Prostate gland (tissue), 2 donors: ENCODE measurements at places on chromosomes 2 and 18.

DNA sequence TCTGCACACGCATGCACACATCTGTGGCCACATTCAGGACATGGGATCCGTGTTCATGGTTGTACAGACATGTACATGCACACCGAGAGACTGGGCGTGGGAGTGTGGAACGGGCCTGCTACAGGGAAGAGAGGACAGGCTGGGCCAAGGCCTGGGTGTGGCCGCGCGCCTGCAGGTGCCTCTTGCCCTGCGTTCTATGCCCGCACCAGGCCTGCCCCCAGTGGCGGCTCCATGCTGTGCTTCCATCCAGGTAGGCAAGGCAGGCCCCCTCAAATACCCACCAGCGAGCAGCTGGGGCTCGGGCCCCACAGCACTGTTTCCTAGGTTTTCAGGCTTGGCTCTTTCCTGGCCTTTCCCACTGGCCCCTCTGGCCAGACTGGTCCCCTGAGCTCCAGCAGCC lies 15.5 kb upstream of the PTMA start:
- DNase-seq = no peak

- peak; percentile 20 for DNase-seq
Measured at GRCh38 chr2:200278694-200279316, 27.7 kb upstream of the SPATS2L start.

DNA sequence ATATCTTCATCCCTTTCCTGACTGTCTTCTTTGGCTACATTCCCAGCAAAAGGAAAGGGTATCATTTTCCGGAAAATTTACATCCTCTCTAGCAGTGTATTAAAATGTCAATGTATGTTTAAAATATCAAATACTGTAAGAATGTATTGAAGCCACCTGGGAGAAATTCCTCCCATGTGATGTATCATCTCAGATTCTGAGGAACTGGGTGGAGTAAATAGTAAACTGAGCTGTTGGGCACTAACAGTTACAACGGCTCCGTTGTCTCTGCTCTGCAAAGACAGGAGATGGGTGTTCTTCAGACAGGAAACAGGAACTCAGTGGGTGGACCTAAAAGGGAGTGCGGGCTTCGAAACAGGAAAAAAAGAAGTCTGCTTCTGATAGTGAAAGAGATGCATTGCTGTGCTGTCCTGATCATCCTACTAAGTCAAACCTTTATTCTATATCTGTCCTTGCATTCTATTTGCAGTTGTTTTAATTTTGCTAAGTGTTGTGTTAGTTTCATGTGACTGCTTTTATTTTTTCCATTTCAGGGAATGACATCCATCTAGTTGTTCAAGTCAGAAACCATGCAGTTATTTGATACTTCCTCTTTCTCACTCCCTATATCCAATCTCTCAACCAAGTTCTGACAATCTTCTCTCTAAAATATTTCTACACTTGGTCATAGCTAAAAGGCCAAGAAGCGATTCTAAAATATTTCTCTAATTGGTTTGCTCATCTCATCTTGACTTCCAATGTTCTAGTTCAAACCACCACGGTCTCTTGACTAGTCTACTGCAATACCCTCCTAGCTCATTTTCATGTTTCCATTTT lies 19.4 kb downstream of the DOK1 start:
- no peak for DNase-seq

GRCh38 chr18:79874553-79875530 lies 76.6 kb downstream of the SLC66A2 start:
- DNase-seq = no peak

DNA sequence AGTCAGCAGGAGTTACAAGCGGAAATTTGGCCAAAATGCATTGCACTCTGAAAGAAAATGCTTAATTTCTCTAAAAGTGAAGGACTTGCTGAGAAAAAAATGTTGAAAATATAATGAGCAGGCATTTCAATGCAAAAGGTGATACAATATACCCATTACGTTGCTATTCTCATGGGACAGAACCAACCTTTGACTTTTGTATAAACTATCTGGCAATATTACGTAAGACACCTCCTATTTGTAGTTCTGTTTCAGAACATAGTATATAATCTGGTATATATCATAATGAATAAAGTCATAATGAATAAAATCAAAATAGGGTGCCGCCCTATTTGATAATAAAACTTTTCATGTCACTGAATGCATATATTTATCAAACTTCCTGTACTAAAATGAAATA lies 286.2 kb upstream of the SESTD1 start:
- no peak for DNase-seq

GRCh38 chr2:59594671-59595222 lies 958.7 kb downstream of the BCL11A start:
- no peak for DNase-seq

GRCh38 chr2:48120112-48120511 lies 213.8 kb upstream of the FBXO11 start:
- DNase-seq = no peak

GRCh38 chr2:217158928-217159327 lies 299.1 kb upstream of the TNP1 start:
- no peak for DNase-seq

DNA sequence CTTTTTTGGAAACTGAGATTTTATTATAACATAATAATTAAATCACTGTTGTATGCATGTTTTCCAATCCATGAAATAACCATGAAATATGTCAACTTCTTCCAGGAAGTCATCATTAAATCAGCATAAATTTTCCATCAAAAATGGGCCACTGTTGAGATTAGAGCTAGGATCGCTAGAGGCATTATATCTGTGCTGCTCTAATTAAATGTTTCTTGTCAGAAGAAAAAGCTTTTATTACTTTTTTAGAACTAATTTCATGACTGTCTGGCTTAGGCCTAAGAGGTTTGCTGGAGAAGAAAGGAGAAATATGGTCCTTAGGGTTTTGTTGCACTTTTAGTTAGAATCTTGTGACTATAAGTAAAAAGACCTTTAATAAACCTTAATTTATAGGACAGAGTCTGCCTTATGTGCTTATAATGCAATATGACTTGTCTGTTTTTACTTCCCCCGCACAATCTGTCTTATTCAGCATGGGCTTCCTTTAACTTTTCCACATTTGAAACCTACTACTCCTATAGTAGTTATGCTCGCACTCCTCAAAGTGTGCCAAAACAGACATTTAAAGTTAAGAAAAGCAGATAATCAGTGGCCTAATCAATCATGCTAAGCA lies 363.4 kb upstream of the GCFC2 start:
- no peak for DNase-seq

- DNase-seq = no peak
Measured at GRCh38 chr18:79852561-79853302, 55.0 kb downstream of the KCNG2 start.

- DNase-seq = no peak
Measured at GRCh38 chr2:48173141-48173540, 266.8 kb upstream of the FBXO11 start.

DNA sequence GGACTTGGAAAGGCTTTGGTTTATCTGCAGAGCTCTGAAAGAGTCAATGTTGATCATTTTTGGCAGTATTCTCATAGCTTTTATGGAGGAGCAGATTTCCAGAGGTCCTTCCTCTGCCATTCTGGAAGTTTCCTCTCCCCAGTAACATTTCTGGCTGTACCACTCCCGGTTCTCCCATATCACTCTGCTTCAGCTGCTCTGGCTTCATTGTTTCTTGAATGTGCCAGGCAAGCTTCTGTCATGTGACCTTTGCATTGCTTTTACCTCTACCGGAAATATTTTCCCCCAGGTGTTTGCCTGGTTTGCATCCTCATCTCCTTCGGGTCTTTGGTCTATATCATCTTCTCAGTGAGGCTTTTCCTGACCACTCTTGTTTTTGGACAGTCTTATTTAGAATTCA lies 12.4 kb downstream of the PCYOX1 start:
- DNase-seq = no peak

GRCh38 chr2:117603567-117603966 lies 210.9 kb upstream of the DDX18 start:
- no peak for DNase-seq

DNA sequence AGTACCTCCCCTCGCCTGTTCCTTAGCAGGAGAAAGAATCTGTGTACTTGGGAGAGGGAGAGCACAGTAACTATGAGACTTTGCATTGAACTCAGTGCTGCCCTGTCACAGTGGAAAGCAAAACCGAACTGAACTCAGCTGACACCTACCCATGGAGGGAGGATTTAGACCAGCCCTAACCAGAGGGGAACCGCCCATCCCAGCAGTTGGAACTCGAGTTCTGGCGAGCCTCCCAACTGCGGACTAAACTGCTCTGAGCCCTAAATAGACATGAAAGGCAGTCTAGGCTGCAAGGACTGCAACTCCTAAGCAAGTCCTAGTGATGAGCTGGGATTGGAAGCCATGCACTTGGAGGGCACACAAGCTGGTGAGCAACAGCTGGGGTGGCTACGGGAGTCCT lies 110.4 kb downstream of the GRB14 start:
- DNase-seq = no peak

- no peak for DNase-seq
Measured at GRCh38 chr2:9311488-9311887, 104.9 kb downstream of the ASAP2 start.

- DNase-seq = peak; percentile 68
Measured at GRCh38 chr2:24083567-24084385, 858 bp downstream of the TP53I3 start.

- no peak for DNase-seq
Measured at GRCh38 chr2:173048522-173048896, 27.1 kb upstream of the MAP3K20 start.

DNA sequence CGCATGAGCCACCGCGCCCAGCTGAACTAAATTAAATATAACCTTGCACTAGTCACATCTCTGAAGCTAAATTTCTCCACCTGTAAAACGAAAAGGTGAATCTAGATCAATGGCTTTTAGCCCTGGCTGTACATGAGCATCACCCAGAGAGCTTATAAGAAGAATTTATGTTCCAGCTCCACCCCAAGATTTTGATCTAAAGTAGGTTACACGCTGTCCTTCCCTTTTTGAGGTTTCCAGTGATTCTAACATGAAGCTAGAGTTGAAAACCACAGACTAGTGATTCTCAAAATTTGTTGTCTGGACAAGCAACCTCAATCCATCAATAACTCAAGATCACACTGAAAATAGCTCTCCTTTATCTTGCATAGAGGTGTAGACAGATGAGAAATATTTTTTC lies 208.8 kb upstream of the CRIM1 start:
- DNase-seq = no peak

GRCh38 chr2:70686577-70687460 lies 81.2 kb downstream of the ADD2 start:
- no peak for DNase-seq

- no peak for DNase-seq
Measured at GRCh38 chr2:142742371-142743214, 134.9 kb upstream of the KYNU start.

DNA sequence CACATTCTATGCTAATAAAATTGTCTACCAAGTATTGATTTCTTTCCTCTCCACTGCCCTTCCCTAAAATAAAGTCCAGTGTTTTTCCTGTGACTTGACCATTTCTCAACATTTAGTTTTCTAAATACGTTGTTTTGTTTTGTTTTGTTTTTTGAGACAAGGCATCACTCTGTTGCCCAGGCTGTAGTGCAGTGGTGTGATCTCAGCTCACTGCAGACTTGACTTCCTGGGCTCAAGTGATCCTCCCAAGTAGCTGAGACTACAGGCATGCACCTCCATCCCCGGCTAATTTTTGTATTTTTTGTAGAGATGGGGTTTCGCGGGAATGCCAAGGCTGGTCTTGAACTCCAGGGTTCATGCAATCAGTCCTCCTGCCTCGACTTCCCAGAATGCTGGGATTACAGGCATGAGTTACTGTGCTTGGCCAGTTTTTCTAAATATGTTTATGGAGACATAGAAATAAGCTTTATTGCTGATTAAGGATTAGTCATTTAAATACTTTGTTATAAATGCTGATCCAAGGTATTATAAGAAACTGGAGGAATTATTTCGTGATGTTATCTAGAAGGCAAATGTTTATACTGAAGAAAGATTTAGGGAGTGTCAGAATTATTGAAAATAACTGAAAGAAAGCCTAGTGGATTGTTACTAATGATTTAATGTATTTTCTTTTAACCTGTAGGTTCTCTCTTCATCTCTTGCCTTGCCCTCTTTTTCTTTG lies 5.7 kb upstream of the HTR2B start:
- DNase-seq = no peak

- DNase-seq = no peak
Measured at GRCh38 chr18:9094307-9095226, 7.9 kb upstream of the NDUFV2 start.

GRCh38 chr18:10100941-10101701 lies 187.3 kb downstream of the VAPA start:
- DNase-seq = no peak

- peak; percentile 95 for DNase-seq
Measured at GRCh38 chr2:86194751-86195054, 559 bp downstream of the IMMT start.

- DNase-seq = no peak
Measured at GRCh38 chr2:16442971-16443370, 222.7 kb downstream of the CYRIA start.

GRCh38 chr2:23850564-23851256 lies 76.2 kb downstream of the ATAD2B start:
- DNase-seq = no peak

DNA sequence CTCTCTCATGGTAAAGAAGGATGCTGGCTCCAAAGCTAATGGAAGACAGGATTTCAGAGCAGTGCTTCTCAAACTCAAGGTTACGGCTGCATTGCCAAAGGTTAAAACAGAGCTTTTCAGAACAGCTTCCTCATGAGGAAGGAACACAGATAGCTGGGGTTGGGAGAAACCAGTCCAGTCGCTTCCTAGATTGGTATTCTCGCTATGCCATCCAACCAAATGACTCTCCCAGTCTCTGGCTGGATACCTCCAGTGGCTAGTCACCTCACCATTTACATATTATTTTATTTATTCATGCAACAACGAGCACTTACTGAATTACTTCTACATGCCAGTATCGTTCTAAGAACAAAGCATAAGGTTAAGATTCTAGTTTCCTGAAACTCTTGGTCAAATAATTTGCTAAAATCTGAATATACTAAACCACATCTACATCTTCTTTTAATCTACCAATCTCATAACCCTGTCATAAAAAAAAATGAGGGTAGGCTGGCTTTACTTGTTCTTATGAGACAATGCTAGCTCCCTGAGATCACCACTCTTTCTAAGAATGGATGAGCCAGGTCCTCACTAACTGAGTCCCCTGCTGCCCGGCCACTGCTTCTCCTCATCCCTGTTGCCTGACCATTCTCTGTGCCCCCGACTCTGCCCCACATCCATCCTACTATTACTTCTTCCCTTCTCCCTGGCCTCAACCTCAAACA lies 20.4 kb downstream of the KDSR start:
- peak; percentile 27 for DNase-seq

DNA sequence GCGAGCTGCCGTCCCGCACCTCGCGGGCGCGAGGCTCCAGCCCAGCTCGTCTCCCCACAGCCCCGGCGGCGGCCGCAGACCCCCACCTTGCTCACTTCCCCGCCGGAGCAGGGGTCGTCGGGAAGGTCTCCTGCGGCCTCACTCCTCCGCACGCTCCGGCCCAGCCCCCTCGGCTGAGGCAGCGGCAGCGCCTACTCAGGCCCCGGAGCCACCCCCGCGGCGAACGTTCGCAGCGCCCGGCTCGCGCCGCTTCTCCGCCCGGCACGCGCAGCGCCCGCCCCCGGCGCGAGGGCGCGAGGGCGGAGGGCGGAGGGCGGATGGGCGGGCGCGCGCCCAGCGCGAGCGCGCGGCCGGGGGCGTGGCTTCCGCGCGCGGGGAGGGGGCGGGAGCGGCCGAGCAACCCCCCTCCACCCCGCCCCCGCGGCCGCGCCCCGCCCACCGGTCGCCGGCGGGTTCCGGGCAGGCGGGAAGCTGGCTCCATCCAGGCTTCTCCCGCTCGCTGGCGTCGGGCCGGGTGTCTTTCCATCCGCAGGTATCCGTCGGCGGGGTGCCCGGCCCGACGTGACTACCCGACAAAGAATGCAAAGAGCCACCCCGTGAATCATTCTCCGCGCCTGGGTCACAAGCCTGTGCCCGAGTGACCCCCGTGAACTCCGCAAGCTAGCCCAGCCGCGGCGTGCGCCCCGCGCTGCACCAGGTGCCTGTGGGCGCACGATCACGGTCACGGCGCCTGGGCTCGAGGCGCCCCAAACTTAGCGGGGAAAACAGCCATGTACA lies at the start of gene DTNB:
DTNB (minus strand) TSS at position 278 of the 777 bp plus-strand sequence. CDS start 20,917 bp downstream, outside the sequence.
- peak; percentile 89 for DNase-seq
